Activated CD4-positive, alpha-beta T cell treated with anti-CD3 and anti-CD28 coated beads, Interleukin-2, amount 10 ng/mL, durations not matched to agents 24 days and 14 days (primary cell): ENCODE measurements at places on chromosomes 11 and 22. TPM values are rescaled to one million over a fixed set of nuclear protein-coding genes. Genes with fewer than 3 reads are reported as not detected.

CLMP gene
- total RNA-seq: 0.05 and 0.12 TPM in 2 replicates

DNA sequence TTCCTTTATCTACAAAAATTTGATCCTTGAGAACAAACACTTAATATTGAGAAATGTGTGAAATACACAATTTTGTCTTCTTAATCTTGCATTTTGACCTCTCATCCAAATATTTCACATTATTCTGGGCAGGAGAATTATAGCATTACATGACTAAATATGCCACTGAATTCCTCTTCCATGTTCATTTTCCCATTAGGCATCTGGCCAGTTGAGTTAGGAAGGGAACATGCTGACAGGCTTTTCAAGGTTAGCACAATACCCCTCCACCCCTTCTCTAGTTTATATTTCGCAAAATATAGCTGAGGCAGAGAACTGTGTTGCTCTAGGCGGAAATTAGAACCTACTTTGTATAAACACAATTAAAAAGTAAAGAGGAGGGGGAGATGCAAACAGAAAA is 271.7 kb upstream of the ZC3H12C start:
- H3K4me1 ChIP-seq: no peaks in the 10 kb centered on the region
- no peak overlapping the region for H3K27ac ChIP-seq
- DNase-seq: no peak
- H3K36me3 ChIP-seq: no peaks in the 10 kb centered on the region
- no peak overlapping the region for H3K4me3 ChIP-seq

GLB1L2 gene
- total RNA-seq: 10.2 and 11.2 TPM in 2 replicates

- no peak overlapping the region for H3K27ac ChIP-seq
- peaks cover 3% of the 10 kb centered on the region for H3K27me3 ChIP-seq
- H3K4me3 ChIP-seq: no peak overlapping the region
These were observed 528.0 kb downstream of the SOX6 start for GRCh38 chr11:15828215-15828853.

DNA sequence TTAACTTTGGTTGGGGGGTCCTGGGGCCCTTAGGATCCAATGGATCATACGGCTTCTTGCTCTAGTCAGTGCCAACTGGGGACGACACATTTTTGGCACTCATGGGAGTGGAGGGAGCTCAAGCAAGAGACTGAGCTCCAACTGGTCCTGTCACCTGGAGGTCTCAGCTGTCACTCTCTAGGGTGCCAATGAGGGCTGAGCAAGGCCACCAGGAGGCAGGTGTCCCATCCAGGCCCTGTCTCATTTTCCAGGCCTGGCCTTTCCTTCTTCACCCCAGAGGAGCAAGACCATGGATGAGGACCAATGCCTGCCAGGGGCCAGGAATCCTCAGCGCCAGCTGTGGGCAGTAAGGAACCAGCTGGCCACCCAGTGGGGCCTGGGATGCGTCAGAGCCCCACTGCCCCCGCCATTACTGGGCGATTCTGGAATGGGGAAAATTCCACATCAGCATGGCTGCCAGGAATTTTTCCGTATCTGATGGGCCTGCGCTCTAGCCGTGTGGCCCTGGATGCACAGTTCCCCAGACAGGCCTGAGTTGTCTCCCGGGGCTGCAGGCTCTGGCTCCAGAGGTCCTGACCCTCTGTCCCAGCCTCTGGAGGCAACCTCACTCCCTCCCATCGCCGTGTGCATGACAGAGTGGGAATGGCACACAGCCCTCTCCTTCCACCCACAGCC is 669 bp upstream of the GAL3ST1 start:
- no peak overlapping the region for H3K27ac ChIP-seq
- no peak overlapping the region for H3K4me3 ChIP-seq
- no peaks in the 10 kb centered on the region for H3K4me1 ChIP-seq
